ENCODE measurements at places on chromosomes 13 and 19.

DNA sequence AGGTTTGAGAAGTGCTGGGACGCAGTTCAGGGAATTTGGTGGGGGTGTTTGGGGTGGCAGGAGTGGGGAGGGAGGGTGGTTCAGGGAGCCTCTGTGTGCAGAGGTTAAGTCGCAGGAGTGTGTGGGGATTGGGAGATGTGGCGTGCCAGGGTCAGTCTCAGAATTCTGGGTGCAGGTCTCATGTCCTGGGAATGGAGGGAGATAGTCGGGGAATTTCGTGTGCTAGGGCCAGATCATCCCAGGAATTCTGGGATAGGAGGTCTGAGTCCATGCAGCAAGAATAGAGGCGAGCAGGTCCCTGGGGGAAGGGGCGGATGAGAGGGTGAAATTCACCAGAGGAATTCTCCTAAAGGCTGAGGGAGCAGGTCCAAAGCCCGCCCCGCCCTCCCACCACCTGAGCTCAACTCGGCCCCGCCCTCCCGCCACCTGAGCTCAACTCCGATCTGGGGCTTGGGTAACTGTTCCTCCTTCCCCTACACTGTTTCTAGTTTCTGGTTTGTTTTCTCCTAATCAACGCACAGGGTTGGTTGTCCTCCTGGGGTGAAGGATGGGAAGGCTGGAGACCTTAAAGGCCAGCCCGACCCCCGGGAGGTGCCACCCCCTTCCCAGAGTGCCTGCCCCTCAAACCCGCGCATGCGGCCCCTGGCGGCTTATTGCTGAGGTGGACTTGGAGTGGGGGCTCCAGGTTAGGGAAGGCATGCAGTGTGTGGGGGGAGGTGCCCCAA, 15.2 kb downstream of the KCNC3 start:
- no peak for ATAC-seq

DNA sequence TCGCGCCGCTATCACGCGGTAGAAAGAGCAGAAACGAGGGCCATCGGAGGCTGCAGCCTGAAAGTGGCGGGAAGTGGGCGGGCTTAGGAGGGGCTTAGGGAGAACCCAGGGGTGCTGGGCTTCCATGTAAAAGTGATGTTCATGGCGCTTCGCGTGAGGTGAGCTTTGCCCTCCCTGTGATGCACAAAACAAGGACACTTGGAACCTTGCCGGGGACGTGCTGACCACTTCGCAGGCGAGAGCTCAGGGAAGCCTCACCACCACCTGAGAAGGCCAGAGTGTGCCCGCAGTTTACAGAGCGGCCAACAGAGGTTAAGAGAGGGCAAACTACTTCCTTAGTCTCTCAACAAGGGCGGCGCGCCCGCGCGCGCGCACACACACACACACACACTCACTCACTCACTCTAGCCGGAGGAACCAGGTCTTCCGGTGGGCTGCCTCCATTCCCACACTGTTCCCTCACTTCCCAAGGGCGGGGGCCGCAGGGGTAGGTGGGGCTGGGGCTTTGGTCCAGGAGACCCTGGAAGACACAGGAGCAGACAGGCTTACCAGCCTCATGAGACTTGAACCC, 651 bp downstream of the GAPDHS start:
- ATAC-seq = peak; percentile 40

- peak; percentile 39 for ATAC-seq
Observed at GRCh38 chr19:54390942-54391577, 24.2 kb upstream of the TTYH1 start.

DNA sequence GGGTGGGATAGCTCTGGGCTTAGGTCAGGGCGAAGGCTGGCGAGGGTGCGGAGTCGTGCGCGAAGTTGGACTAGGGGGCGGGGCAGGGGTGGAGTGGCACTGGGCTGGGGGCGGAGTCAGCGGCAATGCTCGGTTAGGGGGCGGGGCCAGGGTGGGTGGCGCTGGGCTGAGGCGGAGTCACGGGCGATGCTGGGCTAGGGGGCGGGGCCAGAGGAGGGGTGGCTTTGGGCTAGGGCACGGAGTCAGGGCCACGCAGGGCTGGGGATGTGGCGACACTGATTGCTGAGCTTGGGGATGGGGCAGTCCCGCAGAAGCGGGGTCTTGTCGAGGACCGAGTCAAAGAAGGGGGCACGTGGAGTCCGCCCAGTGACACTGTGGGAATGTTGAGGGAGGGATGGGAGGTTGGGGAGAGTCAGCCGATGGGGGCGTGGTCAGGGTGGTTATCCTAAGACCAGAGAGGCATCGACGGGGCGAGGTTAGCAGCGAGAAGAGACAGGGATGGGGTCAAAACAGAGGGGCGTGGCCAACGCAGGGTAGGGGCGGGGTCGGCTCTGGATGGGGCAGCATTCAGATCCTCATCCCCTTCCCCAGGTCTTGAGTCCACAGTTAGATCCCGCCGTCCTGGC, 8.7 kb downstream of the HOMER3 start:
- ATAC-seq = peak; percentile 67

DNA sequence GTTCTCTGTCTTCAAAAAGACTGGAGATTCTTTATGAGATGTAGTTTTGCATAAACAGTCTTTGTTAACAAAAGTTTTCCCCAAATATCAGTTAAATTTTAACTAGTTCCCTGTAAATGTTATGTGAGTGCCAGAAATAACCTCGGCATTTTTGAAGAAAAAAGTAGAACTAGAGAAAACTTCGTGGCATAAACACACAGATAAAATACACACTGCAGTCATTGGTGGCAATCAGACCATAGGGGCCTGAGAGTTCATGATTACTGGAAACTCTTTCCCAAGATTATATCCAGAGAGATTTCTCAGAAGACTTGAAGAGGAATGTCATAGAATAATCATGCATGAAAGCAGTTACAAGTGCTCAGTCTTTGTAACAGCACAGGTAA, 190.0 kb downstream of the MZT1 start:
- ATAC-seq = no peak

DNA sequence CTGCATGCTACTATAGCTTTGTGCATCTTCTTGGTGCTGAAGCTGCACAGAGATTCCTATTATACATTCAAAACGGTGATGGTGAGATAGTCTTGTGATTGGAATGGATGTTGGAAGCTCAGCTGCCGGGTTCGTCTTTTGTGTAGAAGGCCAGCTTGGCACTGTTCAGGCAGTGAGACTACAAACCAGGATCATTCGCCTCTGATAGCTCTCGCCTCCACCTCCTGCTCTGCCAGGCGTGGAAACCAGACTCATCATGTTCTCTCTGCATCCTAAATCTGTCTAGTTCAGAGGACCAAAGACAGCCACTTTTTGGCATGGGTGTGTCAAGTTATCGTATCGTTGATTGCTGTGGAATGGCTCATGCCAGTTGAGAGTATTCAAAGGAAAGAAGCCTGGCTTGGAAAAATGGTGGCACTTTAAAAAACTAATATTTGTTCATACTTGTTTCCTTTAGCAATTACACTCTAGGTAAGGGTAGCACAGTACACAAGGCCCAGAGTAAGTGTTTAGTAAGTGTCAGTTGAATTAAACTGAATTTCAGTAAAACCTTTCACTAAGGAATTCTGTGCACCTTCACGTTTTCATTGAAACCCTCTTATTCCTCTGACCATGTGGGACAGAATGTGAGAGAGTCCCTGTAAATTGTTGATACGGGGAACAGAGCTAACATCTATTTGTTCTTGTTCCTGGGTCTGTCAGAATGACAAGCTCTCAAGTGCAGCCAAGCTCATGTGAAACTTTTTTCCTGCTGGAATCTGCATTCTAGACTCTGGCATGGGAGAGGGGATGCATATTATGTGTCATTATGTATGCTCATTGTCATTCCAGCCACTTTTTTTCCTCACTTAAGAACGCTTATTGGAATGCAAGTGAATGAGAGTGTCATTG, 69.8 kb downstream of the DPY19L3 start:
- peak; percentile 38 for ATAC-seq

DNA sequence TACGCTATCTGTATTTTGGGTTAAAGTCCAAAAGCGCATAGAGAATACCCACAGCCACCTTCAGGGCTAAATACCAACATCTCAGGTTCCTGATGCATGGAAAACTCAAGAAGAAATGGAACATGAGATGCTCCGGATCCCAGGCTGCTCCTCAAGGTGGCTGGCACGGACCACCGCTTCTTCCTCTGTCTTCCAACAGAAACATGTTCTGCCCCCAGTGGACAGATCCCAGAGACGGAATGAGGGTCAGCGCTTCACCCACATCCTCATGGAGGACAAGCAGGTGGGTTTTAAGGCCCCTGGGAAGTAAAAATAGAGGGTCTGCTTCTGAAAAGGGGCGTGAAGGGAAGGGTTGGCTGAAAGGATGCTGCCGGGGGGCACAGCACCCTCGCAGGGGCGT, 17.3 kb downstream of the COL4A1 start:
- no peak for ATAC-seq

- ATAC-seq = no peak
Observed at GRCh38 chr19:11626252-11626651, 29.0 kb downstream of the ZNF627 start.

- no peak for ATAC-seq
Observed at GRCh38 chr13:80551650-80552497, 210.9 kb upstream of the SPRY2 start.

GRCh38 chr19:18436671-18437490, 1.1 kb downstream of the ISYNA1 start:
- ATAC-seq = peak; percentile 29

- no peak for ATAC-seq
Observed at GRCh38 chr19:16875584-16876555, 12.9 kb upstream of the F2RL3 start.

DNA sequence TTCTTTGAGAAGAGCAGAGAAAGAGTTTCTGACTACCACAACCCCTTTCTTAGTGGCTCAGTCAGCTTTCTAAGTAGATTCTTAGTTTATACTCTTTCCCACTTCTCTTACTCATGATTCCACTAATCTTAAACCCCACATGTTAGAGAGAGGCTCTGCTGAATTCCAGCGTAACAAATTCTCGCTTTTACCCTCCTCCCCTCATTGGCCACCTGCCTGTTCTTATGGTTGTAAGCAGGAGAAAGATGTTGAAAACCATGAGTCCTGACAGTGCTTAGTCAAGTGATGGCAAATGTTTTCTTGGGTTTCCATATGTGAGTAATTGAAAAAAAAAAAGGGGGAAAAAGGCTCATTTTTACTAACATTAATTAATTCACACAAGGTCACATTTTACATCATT, 125.9 kb downstream of the ZDHHC20 start:
- ATAC-seq = no peak

- ATAC-seq = no peak
Observed at GRCh38 chr19:791567-792305, 5.5 kb upstream of the PTBP1 start.
